ENCODE measurements at places on chromosomes 3 and 15.

DNA sequence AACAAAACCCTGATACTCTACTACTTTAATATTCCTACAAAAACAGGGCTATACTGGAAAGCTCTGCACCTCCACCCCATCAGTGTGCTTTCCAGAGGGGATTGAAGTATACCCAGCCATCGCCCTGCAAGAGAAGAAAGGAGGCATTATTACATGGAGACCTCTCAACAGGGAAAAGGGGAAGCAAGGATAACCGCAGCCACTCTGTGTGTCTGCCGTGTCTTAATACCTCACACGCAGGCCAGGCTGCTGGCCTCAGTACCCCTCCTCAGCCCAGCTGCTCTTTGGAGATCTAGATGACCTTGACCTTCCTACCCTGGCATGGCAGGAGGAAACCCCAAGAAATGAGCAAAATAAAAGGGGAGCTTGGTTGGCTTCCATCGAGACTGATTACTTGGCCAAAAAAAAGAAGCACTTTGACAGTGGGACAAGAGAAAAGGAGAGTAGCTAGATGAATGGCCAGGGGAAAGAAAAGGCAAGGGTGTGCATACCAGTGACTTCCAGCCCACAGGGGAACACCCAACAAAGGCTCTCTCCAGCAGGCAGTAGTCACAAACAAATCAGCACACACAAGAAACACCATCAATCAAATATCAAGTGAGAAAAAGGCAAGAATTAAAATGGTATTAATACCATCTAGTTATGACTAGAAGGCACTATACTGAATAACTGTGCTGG, 129.4 kb downstream of the STT3B start:
- DNase-seq, result no peak

DNA sequence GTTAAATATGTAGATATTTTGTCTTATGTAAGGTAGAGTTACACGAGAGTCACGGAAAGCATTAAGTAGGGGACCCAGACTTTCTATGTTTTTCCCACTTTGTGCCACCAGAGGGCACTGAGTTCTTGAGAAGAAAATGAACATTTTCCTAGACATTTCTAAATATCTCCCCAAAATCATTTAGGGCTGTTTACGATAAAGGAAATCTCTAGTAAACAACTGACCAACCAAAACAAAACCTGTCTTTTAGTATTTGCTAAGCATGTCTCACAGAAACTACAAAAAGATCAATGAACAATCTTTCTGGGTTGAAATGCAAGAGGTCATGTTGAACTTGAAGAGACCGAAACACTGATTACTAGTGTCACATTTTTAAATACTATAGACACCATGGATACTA, 16.1 kb downstream of the POU1F1 start:
- DNase-seq, result no peak

DNA sequence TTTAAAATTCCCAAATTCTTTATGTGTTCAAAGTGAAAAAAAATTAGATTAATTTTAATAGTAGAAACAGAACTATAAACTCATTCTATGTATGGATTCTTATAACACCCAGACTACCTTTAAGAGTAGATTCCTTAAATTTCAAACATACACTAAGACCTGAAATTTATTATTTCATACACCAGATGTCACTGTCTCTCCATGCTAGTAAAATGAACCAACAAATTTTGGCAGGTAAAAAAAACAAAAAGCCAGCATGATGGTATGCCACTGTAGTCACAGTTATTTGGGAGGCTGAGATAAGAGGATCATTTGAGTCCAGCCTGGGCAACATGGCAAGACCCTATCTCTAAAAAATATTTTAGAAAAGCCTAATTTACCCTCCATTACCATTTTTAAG, 461.3 kb upstream of the NAALADL2 start:
- no peak for DNase-seq

DNA sequence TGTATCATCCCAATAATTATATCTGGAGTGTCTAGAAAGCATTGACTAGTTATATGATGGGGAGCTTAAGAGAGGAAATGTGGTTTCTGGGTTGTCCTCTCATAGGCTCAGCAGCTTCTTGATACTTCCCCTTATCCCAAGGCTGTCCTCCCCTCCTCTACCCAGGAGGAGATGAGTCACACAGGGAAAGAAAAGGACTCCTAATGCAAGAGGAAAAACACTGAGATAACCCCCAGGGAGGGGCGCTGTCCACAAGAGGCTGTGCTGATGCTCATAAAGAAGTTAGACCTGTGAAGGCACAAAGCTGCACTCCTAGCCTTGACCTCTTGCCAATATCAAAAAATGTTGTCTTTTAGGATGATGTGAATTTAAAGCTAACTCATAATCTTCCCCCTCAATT, 28.8 kb upstream of the GYG1 start:
- DNase-seq, result no peak

DNA sequence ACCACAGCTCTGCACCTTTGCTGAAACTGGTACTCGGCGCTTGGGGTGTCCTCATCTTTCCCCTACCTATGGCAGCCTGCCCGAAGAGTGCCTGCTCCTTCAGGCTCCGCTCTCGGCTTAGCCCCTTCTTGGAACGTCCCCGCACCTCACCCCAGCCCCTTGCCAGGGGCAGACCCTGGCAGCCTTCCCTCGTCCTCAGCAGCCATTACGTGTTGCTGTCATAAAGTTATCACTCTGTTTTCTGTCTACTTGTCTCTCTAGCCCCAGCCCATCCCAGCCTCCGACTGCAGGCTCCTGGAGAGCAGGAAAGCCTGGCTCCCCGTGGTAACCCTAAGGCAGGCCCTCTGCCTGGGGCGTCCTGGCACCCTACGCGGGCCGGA, 5.1 kb upstream of the BAHD1 start:
- no peak for DNase-seq
